Foreskin fibroblast (primary cell): ENCODE measurements at places on chromosomes 16 and 17.

- no peak for DNase-seq
Measured at GRCh38 chr16:80607204-80607603, 66.4 kb downstream of the DYNLRB2 start.

DNA sequence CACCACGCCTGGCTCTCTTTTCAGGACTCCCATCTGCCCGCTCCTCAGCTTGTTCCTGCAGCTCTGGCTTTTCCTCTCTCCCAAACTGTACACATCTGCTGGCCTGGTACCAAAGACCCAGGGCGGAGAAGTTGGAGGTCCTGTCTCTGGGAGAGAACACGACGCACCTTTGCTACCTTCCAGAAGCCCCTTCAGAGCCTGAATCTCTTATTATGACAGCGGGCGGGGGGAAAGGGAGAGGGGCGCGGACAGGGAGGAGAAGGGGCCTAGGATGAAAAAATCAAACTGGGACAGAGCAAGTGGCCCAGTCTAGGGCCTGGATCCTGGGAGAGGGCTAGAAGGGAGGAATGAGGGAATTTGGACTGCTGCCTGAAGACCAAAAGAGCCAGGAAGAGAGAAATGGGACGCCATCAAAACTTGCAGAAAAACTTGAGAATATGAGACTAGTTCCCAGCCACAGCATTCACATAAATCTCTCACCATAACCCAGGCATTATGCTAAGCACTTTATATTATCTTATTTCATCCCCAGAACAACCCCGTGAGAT lies 2.5 kb upstream of the PER1 start:
- DNase-seq = peak; percentile 49

DNA sequence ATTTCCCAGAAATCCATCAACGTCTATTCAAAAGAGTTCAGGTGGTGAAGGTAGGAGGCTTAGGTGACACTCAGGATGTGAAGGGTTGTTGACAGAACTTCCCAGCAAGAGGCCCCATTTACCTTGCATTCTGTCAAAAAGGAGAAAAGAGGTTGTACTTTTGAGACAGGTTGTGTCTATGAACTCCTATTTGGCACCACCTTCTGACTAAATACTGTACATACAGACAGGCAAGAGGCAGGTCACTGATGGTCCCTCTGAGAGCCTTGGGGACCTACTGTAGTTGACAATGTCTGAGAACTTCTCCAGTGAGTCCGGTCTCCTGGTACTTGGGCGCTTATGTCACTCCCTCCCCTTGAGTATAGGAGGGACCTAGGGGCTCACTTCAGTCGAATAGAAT lies 479.3 kb upstream of the ZFHX3 start:
- DNase-seq = no peak

DNA sequence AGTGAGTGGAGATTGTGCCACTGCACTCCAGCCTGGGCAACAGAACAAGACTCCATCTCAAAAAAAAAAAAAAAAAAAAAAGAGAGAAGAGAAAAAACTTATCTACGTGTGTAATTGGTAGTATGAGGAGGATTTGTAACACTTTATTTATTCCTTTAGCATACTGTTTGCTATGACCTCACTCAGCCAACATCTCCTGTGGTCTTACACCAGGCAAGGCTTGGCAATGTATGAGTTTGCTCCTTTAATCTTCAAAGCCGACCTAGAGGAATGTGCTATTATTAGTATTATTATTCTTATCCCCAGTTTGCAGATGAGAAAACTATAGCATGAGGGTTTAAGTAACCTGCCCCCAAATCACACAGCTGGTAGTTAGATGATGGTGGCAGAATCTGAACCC lies 35.8 kb upstream of the HAPSTR1 start:
- DNase-seq = no peak

GRCh38 chr16:87190288-87191230 lies 126.6 kb downstream of the C16orf95 start:
- no peak for DNase-seq

- no peak for DNase-seq
Measured at GRCh38 chr16:11587643-11588247, 1.0 kb upstream of the LITAF start.

GRCh38 chr16:68274441-68274840 lies 10.1 kb downstream of the SLC7A6 start:
- no peak for DNase-seq

- no peak for DNase-seq
Measured at GRCh38 chr16:85955566-85955965, 56.6 kb downstream of the IRF8 start.

GRCh38 chr16:86727131-86727530 lies 148.8 kb downstream of the FOXL1 start:
- no peak for DNase-seq

- DNase-seq = peak; percentile 90
Measured at GRCh38 chr17:40952661-40953060, 14.1 kb downstream of the KRT39 start.

GRCh38 chr17:66893382-66893781 lies 58.5 kb downstream of the CACNG5 start:
- peak; percentile 5 for DNase-seq

GRCh38 chr16:57284209-57284951 lies at the start of gene PLLP:
Gene PLLP, minus strand, starts transcription at chr16:57284672. Its CDS starts 132 bp downstream, at chr16:57284540.
- DNase-seq = peak; percentile 47

DNA sequence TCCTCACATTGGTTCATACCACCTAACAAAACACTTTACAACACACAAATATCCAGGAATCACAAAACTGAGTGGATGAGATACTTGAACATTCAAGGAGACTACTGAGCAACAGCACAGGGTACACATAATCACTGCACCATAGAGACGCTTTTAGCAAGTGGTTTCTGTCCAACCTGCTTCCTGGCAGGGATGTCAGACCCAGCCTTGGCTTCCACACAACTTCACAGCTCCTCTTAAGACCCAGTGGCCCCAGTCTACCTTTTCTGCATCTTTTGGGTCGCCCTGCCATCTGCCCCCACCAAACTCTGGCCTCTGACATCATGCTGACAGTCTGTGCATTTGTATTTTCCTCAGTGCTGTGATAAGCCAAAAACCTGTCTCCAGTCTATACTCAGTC lies 5.9 kb upstream of the CORO6 start:
- no peak for DNase-seq

DNA sequence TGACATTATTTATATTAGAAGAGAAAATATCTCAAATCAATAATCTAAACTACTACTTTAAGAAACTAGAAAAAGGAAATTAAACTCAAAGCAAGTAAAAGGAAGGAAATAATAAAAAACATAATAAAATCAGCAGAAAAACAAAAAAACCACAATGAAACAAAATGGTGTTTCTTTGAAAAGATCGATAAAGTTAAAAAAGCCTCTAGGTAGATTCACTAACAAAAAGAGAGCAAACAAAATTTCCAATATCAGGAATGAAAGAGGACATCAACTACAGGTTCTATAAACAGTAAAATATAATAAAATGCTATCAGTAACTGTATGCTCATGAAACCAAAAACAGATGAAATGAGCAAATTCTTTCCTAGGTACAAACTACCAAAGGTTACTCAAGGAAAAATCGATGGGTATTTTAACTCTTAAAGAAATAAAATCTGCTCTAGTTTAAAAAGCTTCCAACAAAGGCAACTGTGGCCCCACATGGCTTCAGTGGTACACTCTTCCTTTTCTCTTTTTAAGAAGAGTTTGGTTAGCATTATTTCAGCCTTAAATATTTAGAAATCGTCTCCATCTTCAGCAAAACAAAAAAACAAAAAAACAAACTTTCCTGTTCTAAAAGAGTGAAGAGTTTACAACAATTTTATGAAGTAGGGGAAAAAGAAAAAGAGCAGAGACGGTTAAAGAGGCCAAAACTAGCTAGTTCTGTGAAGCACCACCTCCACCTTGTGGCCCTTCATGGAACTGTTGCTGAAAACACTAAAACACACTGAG lies 102.2 kb downstream of the TRIM37 start:
- DNase-seq = peak; percentile 77

- DNase-seq = no peak
Measured at GRCh38 chr17:62987136-62987535, 21.1 kb downstream of the TANC2 start.

DNA sequence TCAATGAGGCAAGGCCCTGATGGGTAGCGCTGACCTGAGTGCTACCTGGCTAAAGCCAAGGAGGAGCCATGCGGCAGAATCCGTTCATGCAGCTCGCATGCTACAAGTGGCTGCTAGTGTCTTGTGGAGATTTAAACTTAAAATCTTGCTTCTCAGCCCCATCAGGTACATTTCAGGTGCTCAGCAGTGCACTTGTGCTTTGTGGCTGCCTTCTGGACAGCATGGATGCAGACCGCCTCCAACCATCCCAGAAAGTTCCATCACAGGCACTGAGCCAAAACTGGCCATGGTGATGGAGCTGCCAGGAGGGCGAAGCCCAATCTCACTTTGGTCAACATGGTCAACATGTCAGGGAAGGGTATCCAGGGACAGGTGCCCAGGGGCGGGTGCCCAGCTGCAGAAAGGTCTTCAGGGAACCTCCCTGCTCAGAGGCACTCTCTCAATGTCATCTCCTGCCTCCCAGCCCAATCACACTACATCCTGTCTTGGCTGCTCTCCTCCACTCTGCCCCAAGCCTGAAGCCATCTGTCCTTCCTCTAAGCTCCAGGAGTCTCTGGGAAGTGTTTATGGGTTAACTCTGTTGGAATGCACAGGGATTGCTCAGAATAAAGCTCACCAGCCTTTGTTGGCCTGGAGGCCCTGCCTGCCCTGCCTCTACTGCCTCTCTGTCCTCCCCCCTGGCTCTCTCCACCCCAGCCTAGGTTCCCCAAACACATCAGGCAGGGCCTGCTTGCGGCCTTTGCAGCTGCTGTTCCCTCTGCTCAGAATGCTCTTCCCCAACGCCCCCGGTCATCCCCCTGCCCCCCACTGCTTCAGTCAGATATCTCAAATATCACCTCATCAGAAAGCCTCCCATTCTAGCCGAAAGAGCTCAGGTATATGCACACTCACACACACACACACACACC lies 18.3 kb upstream of the TNFRSF13B start:
- DNase-seq = peak; percentile 53

DNA sequence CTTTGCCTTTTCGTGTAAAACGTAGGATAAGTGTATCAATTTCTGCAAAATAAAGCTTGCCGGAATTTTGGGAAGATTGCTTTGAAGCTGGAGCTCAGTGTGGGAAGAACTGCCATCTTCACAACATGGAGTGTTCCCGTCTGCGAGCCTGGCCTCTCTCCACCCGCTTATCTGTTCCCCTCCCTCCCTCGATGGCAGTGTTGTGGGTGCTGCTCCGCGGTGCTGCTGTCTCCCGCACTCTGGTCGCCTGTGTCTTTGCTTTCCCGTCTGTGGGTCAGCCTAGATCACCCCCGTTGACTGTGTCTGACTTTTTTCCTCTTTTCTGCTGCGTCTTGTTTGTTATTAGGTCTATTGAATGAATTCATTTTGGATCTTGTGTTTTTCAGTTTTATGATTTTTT lies 17.0 kb downstream of the ACSF3 start:
- no peak for DNase-seq
